Fibroblast of skin of abdomen (primary cell): ENCODE measurements at places on chromosomes 11 and 22.

GRCh38 chr11:12109591-12110196 is 696 bp upstream of the MICAL2 start:
- DNase-seq = no peak

GRCh38 chr22:31605851-31606585 is 56.0 kb downstream of the PISD start:
- no peak for DNase-seq

- no peak for DNase-seq
Observed at GRCh38 chr11:35536470-35536869, 11.1 kb upstream of the PAMR1 start.

GRCh38 chr11:117589063-117589462 is 208.0 kb downstream of the DSCAML1 start:
- DNase-seq = no peak

- no peak for DNase-seq
Observed at GRCh38 chr22:37320726-37321677, 38.7 kb downstream of the CYTH4 start.

DNA sequence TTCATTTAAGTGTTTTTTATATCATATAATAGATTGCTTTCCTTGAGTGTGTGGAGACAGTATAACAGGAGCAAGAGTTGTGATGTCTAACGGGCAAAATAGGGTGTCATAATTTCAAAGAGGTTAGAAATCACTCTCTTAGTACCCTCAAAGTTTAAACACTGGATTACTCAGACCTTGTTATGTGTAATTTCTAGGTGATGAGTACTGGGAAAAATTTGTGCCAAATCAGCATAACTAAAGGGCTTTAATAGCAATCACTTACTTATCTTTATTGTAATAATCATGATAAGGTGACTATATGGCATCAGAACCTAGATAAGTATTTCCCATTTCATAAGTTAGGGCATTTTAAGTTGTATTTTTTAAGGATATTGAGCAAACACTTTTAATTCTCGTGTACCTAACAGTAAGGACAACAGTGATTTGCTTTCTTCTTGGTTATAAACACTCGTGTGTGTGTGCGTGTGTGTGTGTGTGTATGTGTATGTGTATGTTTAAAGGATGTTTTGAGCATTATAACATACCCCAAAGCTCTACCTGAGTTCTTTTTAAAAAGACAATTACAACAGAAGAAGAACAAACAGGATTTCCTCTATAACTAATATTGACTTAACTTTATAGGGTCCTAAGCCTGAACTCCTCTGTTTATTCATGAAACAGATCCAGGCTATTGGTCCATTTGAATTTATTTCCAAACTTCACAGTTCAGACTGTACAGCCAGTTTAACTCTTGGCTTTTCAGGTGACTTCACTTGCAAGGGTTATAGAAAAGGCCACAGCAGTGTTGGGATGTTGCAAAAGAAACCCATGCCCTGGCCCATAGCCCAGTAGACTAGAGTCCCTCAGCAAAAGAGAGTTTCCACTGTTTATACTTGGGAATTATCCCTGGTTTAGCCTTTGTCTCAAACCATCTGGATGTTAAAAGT is 23.7 kb upstream of the PDE3B start:
- DNase-seq = peak; percentile 4

DNA sequence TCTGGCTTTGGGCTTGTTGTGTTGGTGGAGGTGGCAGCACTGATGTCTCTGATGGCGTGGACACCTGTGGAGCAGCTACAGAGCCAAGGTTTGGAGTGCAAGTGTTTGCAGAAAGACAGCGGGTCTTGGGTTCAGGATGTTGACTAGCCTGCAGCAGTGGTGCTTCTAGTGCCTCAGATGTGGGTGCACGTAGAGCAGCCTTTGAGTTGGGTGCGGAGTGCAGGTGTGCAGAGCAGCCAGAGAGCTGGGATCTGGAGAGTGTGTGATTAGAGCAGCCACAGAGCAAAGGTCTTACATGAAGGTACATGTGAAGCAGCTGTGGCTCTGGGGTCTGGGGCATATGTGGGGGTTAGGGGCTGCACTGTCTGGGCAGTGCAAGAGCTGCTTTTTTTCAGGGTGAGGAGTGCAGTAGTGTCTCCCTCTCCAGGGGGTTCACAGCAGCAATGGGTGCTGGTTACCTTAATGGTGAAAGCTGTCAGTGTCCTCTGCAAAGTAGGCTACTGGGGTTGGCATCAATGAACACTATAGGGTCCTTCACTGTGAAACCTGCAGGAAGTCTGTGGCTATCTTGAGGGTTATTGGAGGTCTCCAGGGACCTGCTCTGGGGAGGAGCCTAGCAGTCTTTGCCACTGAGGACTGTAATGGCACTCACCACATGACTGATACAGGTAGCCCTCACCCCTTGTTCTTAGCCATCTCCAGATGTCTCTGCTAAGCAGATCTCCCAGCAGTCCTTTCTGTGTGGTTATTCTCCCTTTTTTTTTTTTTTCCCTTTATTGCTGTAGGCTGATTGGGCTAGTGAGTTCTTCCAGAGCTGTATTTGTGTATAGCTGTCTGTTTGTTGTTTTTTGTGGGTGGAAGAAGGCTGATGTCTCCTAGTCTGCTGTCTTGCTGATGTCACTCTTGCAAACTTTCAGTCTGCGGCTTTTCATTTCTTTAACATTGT is 14.3 kb downstream of the BIRC2 start:
- peak; percentile 59 for DNase-seq

DNA sequence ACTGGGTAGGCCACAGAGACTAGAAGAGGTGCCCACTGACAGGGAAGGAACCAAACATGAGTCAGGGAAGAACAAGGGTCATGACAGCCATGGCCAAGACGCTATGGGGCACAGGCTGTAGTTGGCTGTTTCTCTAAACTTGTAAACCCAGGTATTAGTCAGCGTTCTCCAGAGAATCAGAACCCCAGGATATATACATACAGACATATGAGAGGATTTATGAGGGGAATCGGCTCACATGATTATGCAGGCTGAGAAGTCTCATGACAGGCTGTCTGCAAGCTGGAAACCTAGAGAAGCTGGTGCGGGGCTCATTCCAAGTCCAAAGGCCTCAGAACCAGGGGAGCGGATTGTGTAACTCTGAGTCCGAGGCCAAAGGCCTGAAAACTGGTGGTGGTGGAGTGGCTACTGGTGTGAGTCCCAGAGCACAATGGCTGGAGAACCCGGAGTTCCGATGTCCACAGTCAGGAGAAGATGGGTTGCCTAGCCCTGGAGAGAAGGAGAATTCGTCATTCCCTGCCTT is 29.7 kb upstream of the CD81 start:
- no peak for DNase-seq

GRCh38 chr22:22692707-22693530 is 48.5 kb downstream of the GGTLC2 start:
- peak; percentile 18 for DNase-seq

DNA sequence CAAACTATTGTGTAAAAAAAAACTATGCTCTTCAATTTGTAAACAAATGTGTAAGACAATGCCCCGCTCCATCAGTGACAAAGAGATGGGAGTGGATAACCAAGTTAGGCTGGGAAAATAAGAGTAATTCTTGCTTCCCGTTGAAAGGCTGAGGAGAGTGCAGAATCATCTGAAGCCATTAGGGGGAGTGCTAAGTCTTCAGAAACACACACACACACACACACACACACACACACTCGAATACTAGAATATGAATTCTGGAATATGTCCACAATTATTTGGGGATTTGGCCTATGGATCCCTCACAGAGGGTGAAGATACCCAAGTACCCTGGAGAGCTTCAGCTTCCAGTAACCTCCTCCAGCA is 27.8 kb upstream of the ROBO3 start:
- DNase-seq = peak; percentile 81

GRCh38 chr11:3674189-3674588 is 3.0 kb upstream of the CHRNA10 start:
- peak; percentile 55 for DNase-seq

- DNase-seq = no peak
Observed at GRCh38 chr22:48858121-48858520, 969.6 kb downstream of the BRD1 start.

GRCh38 chr11:34624069-34624468 is 3.2 kb downstream of the EHF start:
- DNase-seq = no peak

GRCh38 chr11:59141673-59142460 is 789 bp upstream of the FAM111A start:
- peak; percentile 59 for DNase-seq

GRCh38 chr22:19036523-19037273 is 85.5 kb downstream of the DGCR2 start:
- no peak for DNase-seq
